ENCODE measurements at places on chromosomes 6 and 20. TPM values are rescaled to one million over a fixed set of nuclear protein-coding genes. Genes with fewer than 3 reads are reported as not detected.
A peak's percentile ranks its signal among the peaks of the same experiment; 100 is the strongest.

DNA sequence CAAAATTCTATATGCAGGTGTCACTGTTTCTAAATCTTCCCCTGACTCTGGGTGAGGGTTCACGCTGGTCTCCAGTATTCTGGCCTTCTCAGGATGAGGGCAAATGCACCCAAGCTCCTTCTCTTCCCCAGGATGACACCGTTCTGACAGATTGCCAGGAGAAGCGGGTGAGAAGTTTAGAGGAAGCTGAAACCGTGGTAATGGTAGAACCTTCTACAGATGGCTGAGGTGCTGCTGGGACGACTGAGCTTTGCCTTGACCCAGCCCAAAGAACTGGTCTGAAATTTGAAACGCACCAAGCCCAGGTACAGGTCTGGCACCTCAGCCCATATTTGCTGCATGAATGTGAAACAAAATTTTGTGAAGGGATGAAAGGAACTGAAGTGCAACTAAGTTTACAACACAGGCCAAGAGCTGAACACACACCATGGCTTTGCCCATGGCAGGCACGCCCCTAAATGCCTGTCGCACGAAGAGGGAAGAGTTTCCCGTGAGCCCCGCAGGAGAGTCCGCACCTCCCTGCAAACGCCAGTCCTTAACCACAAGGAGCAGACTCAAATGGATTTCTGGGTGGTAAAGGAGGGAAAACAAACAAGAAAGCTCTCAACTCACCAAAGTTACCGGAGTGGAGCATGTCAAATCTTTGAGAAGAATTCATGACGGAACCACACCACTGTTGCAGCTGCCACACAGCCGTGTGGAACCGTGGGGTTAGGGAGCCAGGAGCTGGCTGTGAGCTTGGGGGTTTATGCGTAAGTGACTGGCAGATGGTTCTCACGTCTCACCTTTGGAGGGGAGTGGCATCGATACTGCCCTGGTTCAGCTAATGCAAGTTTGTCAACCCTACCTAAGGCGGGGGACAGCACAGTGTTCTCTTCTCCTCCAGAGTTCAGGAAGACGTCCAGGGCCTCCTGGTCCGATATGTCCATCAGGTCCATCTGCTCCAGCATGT lies 138.9 kb downstream of the DTNBP1 start:
- DNase-seq, result no peak

GRCh38 chr20:49668181-49668877 lies 45.3 kb downstream of the B4GALT5 start:
- peak; percentile 89 for DNase-seq

- no peak for DNase-seq
Measured at GRCh38 chr6:110592765-110593164, 116.4 kb upstream of the SLC22A16 start.

GRCh38 chr20:14197097-14197496 lies 140.3 kb downstream of the FLRT3 start:
- DNase-seq, result no peak

DNA sequence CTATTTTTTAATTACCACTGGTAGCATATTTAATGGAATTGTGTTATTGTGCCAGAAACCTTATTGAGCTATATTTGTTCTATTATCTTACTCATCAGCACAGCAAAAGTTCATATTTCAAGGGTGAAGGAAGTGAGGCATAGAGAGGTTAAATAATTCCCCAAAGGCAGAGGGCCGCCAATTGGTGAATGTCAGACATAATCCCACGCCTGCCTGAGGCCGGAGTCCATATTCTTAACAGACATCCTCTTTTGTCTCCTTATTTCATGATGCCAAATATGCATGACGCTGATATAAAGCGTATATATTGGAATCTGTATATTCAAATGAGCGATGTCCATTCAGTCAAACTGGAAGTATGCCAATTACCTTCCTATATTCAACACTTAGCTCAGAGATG lies 505.0 kb upstream of the SLC35B3 start:
- no peak for DNase-seq

PROKR2 gene
- not detected for polyA plus RNA-seq

ENPP3 gene
- 0.23 TPM for polyA plus RNA-seq

PLA2G7 gene
- 8.9 TPM for polyA plus RNA-seq

DNA sequence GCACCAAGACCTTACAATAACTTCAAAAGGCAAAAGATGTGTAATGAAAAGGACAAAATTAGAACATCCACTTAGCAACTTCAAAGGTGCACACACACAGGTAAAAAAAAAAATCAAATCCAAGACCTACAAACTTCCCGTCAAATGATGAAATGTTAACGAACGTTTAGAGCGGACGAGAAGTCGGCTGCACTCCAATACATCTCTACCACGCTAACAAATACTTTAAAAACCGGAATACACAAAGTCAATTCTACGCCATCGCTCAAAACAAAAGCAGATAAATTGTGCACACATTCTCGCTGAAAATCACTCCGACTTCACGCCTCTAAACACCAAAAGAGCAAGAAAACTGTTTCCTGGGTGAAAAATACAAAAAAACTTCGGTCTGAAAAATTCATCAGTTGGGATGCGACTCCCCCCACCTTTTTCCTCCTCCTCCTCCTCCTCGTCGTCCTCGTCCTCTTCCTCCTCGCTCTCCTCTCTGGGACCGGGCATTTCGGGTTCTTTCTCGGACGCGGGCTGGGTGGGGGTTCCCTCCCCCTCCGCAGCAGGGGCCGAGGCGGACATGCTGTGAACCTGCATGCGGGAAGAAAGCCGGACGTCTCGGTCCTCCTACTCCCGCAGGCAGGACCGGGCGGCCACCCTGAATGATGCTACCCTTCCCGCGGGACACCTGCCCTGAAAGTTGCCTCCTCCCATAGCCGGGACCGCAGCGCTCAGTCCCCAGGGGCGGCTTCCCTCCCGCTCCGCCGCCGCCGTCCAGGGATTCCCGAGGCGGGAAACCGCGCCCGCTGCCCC lies 712 bp downstream of the DEK start:
- DNase-seq, result peak; percentile 90

DNA sequence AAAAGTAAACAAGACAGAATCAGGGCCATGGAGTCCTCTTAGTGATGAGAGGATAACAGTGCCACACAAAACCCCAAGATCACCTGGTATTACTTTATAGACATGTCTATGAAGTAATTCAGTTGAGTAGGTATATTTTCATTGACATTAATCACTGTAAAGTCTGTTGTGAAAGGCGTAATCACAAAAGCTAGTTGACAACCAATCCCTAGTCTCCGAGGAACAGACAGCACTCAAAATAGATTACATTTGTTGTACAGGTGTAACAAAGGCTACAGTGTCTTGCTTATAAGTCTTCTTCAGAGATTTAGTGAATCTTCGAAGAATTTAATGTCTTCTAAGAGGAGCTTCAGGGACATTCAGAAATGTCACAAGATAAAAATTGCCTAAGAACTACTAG lies 120.1 kb downstream of the TMEM200A start:
- no peak for DNase-seq

DNA sequence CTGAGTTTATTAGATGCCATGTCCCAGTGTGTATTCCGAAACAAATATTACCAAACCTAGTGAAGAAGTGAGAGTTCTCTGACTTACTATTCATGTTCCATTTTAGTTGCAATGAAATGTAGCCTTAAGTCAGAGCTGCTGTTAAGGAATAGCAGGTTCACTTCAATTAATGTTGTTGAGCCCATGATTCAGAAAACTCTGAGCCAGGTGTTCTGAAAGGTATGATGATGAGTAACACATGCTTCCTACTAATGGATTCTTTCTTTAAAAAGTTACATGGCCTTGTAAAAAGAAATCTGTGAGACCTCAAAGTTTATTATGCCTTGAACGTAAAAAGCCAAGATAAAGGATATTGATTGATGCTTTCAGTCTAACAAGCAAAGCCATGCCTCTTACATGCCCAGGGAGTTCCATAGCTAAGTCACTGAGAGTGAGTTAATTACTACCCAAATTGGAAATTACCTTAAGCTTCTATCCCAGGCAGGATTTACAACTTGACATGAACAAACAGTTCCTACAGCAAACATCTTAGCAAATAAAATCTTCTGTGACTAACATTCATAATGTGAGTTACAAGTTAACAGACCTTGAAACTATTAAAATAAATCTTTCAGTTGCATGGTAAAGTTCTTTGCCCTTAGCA lies 122.9 kb downstream of the AKAP7 start:
- DNase-seq, result no peak

DNA sequence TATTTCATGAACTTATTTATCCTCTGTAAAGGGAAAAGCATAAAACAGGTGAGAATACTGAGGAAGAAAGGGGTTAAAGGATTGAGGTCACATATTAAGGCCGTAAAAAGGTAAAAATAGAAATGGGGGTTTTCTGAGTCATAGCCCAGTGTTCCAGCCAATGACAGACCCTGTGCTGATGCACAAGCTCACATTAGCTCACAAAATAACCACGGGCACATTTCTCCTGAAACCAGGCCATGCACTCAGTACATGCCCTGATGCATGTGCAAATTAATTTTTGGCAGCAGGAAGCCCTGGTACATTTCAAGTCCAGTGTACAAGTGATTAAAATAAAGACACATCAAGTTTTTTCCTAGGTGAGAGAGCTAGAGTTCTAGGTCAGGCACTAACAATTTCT lies 194.4 kb downstream of the TMEM200A start:
- DNase-seq, result no peak

- no peak for DNase-seq
Measured at GRCh38 chr20:62268228-62268900, 30.0 kb downstream of the OSBPL2 start.

- DNase-seq, result no peak
Measured at GRCh38 chr6:152087701-152088100, 280.2 kb downstream of the ESR1 start.

TMEM244 gene
- not detected for polyA plus RNA-seq

C6orf15 gene
- polyA plus RNA-seq, result not detected

SLC17A3 gene
- polyA plus RNA-seq, result not detected

SCAF8 gene
- 11.3 TPM for polyA plus RNA-seq

- no peak for DNase-seq
Measured at GRCh38 chr20:58127701-58128111, 100.7 kb downstream of the ANKRD60 start.

GRCh38 chr6:149905371-149905910 lies 7.5 kb upstream of the RAET1E start:
- DNase-seq, result peak; percentile 66

GRCh38 chr6:139030228-139030963 lies 1.9 kb downstream of the ABRACL start:
- DNase-seq, result no peak

GRCh38 chr6:41712651-41713103 lies 22.7 kb downstream of the TFEB start:
- peak; percentile 72 for DNase-seq

GRCh38 chr20:23823111-23823510 lies 3.4 kb downstream of the CST2 start:
- DNase-seq, result no peak

KCNQ2 gene
- polyA plus RNA-seq, result 0.13 TPM

GRCh38 chr6:106373502-106374239 lies 13.2 kb downstream of the CRYBG1 start:
- no peak for DNase-seq

GRCh38 chr6:43962458-43962857 lies 164.8 kb downstream of the MRPL14 start:
- no peak for DNase-seq

DNA sequence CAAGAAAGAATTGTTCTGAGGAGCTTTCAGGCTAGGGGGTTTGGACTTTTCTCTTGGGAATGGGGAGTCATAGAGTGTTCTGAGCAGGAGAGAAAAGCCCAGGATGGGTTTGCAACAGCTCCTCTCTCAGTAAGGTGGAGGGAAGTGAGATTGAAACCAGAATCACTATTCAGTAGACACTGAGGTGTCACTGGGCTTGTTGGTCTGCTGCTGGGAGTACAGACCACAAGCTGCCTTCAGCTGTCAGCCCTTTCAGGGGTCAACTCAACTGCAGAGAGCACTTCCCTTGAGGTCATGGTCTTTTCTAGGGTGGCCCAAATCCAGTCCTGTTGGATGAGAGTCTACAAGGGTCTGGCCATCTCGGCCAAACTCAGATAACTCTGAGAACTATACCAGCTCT lies 12.9 kb upstream of the FOXA2 start:
- DNase-seq, result no peak

DNA sequence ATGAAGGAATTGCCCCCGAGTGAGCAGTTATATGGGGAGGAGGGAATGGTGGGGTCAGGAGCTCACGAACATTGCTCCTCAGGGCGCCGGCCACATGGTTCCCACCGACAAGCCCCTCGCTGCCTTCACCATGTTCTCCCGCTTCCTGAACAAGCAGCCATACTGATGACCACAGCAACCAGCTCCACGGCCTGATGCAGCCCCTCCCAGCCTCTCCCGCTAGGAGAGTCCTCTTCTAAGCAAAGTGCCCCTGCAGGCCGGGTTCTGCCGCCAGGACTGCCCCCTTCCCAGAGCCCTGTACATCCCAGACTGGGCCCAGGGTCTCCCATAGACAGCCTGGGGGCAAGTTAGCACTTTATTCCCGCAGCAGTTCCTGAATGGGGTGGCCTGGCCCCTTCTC lies 7.2 kb downstream of the CTSA start:
- DNase-seq, result no peak

SAMD3 gene
- 3.0 TPM for polyA plus RNA-seq

FAM135A gene
- 7.6 TPM for polyA plus RNA-seq

SMIM8 gene
- 4.2 TPM for polyA plus RNA-seq

DNA sequence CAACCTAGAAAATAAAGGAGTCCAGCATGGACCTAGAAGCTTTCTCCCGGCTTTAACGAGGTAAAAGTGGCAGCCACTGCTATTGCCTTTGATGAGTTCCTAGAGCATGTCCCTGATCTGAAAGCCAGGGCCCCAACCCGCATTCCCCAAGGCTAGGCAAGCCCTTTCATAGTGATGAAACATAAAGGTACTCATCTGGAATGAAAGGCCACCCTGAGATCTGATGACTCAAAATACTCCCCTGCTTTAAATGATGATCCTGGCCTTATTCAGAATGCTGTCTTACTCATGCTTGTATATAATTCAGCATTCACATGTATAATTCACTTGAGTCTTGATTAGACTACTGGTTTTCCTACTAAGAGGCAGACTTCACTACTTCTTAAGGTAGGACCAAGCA lies 21.3 kb downstream of the TTPAL start:
- DNase-seq, result no peak

Data from spleen (tissue), 13 donors.